ENCODE measurements at places on chromosomes 1 and 21. TPM values are rescaled to one million over a fixed set of nuclear protein-coding genes. Genes with fewer than 3 reads are reported as not detected.
A peak's percentile ranks its signal among the peaks of the same experiment; 100 is the strongest.

RRP1B gene
- 52.3 TPM for total RNA-seq

PAPPA2 gene
- 0.02 TPM for total RNA-seq

HSD3B1 gene
- total RNA-seq: 40.9 TPM

UBL4B gene
- not detected for total RNA-seq

SMCP gene
- total RNA-seq: not detected

DNA sequence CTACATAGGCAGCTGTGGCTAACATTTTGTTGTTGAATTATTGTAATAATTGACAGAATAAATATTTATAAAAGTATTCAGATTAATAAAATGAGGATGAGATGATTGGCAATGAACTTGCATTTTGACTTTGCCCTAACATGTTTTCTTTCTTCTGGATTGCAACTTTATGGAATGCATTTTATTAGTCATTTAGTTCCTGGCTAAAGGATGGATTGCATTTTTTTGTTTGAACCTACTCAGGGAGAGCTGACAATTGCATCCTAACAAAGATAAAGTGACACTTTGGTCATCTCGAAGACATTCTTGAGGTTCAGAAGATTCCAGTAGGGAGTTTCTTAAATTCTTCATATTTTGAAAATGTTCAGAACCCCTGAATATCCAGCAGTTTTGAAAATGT, 37.5 kb downstream of the PGM1 start:
- peaks cover 18% of the 10 kb centered on the region for H3K4me1 ChIP-seq
- no peaks in the 10 kb centered on the region for H3K36me3 ChIP-seq
- no peak overlapping the region for H3K27ac ChIP-seq
- no peak overlapping the region for H3K4me3 ChIP-seq

DNA sequence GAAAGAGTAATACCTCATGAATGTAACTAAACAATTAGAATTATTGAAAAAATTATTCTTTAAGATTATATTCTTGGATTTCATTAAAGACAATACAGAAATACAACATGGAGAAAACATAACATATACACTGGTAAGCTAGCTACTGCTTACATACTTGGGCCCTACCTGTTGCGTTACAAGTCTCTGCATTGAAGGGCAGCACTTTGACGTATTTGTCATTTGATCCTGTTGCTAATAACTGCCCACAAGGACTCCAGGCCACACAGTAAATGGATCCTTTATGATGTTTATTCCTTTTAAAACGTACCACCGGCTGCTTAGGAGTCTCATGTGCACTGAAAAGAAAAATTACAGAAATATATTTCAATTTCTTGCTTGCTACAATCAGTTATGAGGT, 19.8 kb upstream of the CLCC1 start:
- H3K4me1 ChIP-seq: no peaks in the 10 kb centered on the region
- H3K27ac ChIP-seq: no peak overlapping the region
- no peaks in the 10 kb centered on the region for H3K27me3 ChIP-seq
- H3K4me3 ChIP-seq: no peak overlapping the region
- H3K36me3 ChIP-seq: no peaks in the 10 kb centered on the region

GRCh38 chr1:147847831-147848230, 54.8 kb upstream of the GJA8 start:
- no peak for DNase-seq
- H3K36me3 ChIP-seq: no peaks in the 10 kb centered on the region
- no peak overlapping the region for H3K4me3 ChIP-seq

- no peaks in the 10 kb centered on the region for H3K27me3 ChIP-seq
- peaks cover 62% of the 10 kb centered on the region for H3K4me1 ChIP-seq
- peak; percentile 34 for DNase-seq
- peak overlapping the region; percentile 8 for H3K27ac ChIP-seq
- H3K36me3 ChIP-seq: no peaks in the 10 kb centered on the region
Observed at GRCh38 chr1:9439074-9439761, 100.0 kb upstream of the SLC25A33 start.

GRCh38 chr1:28580722-28581530, 11.1 kb upstream of the RAB42 start:
- H3K4me3 ChIP-seq: peak overlapping the region; percentile 73
- peaks cover 5% of the 10 kb centered on the region for H3K4me1 ChIP-seq
- H3K27ac ChIP-seq: peak overlapping the region; percentile 88
- peaks cover 4% of the 10 kb centered on the region for H3K36me3 ChIP-seq
- no peaks in the 10 kb centered on the region for H3K27me3 ChIP-seq
- peak; percentile 43 for DNase-seq

DNA sequence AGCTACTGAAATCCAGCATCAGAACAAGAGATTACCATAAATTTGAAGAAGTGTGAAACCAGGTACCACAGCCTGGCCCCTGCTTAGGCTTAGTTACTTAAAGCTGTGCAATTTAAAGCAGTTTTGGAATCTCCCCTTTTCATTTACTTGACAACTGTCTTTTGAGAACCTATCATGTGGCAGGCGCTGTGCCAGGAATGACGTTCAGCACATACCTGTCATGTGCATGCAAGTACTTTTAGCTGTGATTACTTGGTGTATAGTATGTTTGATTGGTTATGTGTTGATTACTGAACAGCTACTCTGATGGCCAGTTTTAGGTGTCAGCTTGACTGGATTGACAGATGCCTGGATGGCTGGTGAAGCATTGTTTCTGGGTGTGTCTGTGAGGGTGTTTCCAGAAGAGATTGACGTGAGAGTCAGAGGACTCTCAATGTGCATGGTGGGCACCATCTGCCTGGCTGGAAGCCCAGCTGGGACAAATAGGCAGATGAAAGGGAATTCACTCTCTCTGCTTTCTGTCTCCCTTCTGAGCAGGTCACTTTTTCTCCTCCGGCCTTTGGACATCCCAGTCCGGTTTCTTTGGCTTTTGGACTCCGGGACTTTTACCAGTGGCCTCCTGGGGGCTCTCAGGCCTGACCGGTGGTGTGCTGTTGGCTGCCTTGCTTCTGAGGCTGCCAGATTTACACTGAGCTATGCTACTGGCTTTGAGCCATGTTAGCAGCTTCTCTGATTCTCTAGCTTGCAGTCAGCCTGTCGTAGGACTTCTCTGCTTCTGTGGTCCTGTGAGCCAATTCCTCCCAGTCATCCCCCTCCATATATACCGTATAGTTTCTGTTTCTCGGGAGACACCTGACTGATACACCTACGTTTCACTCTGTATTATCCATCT, 178.0 kb downstream of the RYR2 start:
- no peaks in the 10 kb centered on the region for H3K27me3 ChIP-seq
- DNase-seq: no peak

- peaks cover 35% of the 10 kb centered on the region for H3K4me1 ChIP-seq
- DNase-seq: no peak
- peak overlapping the region; percentile 91 for H3K27ac ChIP-seq
Observed at GRCh38 chr1:178541379-178541778, 28.5 kb downstream of the TEX35 start.

DNA sequence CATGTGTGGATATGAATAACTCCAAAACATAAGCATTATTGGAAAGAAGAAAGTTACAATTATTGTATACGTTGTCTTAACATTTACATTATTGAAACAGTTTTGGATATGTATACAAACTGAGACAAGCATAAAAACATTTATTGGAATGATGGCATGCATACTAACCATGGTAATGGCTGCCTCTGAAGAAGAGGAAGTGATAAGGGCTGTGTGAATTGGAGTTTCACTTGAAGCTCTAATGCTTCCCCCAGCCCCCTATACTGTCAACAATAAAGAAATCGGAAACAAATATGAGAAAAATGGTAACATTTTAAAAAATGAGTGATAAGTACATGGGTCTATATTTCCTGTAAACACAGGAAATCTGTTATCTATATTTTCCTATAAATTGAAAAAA, 367.7 kb upstream of the DPYD start:
- H3K4me3 ChIP-seq: no peak overlapping the region
- H3K36me3 ChIP-seq: no peaks in the 10 kb centered on the region
- H3K27me3 ChIP-seq: no peaks in the 10 kb centered on the region

DNA sequence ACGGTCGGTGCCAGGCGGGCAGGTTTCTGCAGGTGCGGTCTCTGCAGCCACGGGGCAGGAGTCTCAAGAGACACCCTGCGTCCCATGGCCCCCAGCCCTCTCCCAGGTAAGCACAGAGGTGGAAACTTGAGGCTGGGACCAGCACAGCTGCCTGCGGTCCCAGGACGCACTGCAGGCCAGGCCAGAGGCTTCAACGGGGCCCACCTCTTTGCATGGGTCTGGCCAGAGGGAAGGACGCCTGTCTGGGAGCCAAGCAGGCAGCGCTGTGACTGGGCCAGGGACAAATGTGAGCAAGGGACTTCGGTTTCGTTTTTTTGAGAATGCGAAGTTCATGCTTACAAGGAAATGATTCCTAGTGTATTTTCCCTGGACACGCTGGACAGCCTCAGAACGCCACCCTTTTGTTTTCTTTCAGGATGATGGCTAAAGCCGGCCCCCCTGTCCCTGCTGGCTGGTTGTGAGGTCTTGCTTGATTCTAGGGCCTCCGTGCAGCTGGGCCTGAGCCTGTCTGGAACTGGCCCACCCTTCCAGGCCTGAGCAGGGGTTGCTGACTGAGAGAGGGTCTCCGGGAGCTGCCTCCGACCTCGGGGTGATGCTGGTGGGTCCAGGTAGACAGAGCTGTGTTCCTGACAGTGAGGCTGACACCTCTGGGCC, 38.3 kb downstream of the MORN1 start:
- no peaks in the 10 kb centered on the region for H3K4me1 ChIP-seq
- no peak overlapping the region for H3K27ac ChIP-seq
- no peaks in the 10 kb centered on the region for H3K27me3 ChIP-seq
- no peak for DNase-seq
- H3K4me3 ChIP-seq: no peak overlapping the region

DNA sequence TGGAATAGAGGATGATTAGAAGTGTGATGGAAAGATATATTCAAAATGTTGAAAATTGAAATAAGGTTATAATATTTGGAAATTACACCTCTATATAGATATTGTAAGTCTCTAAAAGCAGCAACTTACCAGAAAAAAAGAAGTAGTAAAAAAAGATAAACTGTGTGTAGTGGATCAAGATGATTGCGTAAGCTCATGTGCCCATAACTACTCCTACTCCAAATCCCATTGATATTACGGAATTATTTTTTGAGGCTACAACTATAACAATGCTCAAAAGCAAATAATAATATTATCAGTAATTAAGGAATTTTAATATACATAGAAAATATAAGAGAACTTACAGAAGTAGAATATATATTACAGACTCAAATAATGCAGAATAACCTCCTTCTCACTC, 33.6 kb downstream of the CATSPERE start:
- no peak overlapping the region for H3K27ac ChIP-seq
- H3K36me3 ChIP-seq: no peaks in the 10 kb centered on the region
- no peak for DNase-seq
- H3K4me3 ChIP-seq: no peak overlapping the region
- no peaks in the 10 kb centered on the region for H3K4me1 ChIP-seq
- H3K27me3 ChIP-seq: no peaks in the 10 kb centered on the region

- no peak for DNase-seq
- no peak overlapping the region for H3K4me3 ChIP-seq
- H3K4me1 ChIP-seq: no peaks in the 10 kb centered on the region
- no peak overlapping the region for H3K27ac ChIP-seq
- H3K27me3 ChIP-seq: no peaks in the 10 kb centered on the region
Observed at GRCh38 chr1:71787699-71788098, 494.6 kb downstream of the NEGR1 start.

GRCh38 chr1:203206129-203206687, 19.7 kb upstream of the CHI3L1 start:
- H3K27ac ChIP-seq: peak overlapping the region; percentile 58
- H3K4me1 ChIP-seq: peaks cover 60% of the 10 kb centered on the region
- H3K36me3 ChIP-seq: no peaks in the 10 kb centered on the region
- H3K4me3 ChIP-seq: no peak overlapping the region
- H3K27me3 ChIP-seq: no peaks in the 10 kb centered on the region
- DNase-seq: peak; percentile 39

- H3K4me3 ChIP-seq: peak overlapping the region; percentile 60
- no peaks in the 10 kb centered on the region for H3K27me3 ChIP-seq
- H3K36me3 ChIP-seq: no peaks in the 10 kb centered on the region
- peak overlapping the region; percentile 87 for H3K27ac ChIP-seq
- DNase-seq: no peak
- H3K4me1 ChIP-seq: peaks cover 25% of the 10 kb centered on the region
Observed at GRCh38 chr1:10429868-10430215, 391 bp upstream of the CENPS start.

All from Caco-2 (cell line).